ENCODE measurements at places on chromosomes 5 and 9.

DNA sequence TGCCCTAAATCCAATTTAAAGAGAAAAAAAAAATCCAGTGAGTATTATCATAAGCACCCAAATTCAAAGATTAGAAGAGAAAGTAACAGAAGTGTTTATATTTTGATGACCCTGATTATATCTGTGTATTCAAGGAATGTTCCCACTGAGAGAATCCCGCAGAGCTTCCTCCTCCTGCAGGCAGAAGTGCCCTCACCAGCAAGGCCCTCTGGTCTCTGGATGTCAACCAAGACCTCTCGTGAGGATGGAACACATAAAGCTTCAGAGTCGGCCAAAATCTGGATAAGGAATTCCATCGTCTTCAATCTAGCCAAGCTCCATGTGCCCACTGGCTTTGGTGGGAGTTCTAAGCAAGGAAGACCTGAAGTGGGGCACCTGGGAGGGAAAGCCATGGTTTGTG, 18.1 kb downstream of the PTCH1 start:
- no peak for DNase-seq

- DNase-seq = no peak
Observed at GRCh38 chr5:41817625-41818301, 52.5 kb downstream of the OXCT1 start.

- DNase-seq = no peak
Observed at GRCh38 chr5:12095808-12096281, 191.6 kb upstream of the CTNND2 start.

DNA sequence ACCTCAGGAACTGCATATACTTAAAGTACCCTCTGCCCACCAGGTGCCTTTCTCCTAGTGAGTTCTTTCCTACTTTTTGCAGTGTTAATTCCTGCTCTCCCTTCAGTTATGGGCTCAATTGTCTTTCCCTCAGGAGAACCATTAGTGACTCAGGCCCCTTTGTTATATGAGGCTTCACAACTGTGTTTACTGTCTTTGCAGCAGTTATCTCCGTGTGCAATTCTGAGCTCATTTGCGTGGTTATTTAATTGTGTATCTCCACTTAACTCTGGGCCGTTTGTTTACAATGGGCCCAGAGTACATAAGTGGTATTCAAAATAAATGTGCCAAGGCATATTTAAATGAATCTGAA, 9.6 kb downstream of the FBXO38 start:
- DNase-seq = no peak

GRCh38 chr9:108579757-108580439, 275.9 kb downstream of the ACTL7B start:
- peak; percentile 95 for DNase-seq

- DNase-seq = no peak
Observed at GRCh38 chr5:169013846-169014245, 287.1 kb downstream of the SLIT3 start.

DNA sequence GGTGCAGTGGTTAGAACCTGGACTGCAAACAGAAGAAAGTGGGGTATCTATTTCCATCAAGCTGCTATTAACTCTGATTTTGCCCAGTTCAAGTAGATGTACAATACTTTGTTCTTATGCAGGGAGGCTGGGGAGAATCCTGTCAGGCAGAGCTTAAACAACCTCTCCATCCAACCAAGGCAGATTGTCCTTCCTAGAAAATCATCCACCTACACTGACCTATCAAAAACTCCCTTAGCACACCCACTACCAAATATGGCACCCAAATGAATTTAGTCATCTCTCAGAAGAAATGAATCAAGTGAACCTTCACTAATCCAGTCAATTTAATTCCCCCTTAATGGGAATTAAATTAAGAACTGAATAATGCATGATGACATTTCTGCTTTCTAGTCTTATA, 18.4 kb upstream of the HEMGN start:
- no peak for DNase-seq

GRCh38 chr9:122819791-122820489, 8.4 kb downstream of the PDCL start:
- DNase-seq = no peak

DNA sequence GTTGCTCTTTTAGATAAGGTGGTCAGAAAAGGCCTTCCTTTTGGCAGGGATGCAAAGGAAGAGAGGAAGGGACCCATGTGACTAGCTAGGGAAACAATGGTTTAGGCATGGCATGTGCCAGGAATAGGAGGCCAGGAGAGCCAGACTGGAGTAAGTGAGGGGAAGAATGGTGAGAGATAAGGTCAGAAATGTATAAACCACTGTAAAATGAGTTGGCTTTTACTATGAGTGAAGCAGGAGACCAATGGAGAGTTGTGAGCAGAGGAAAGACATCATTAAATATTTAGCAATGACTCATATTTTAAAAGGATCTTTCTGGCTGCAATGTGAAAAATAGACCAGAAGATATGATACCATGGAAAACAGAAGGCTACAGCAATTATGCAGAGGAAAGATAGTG, 50.9 kb downstream of the AP3B1 start:
- DNase-seq = no peak

DNA sequence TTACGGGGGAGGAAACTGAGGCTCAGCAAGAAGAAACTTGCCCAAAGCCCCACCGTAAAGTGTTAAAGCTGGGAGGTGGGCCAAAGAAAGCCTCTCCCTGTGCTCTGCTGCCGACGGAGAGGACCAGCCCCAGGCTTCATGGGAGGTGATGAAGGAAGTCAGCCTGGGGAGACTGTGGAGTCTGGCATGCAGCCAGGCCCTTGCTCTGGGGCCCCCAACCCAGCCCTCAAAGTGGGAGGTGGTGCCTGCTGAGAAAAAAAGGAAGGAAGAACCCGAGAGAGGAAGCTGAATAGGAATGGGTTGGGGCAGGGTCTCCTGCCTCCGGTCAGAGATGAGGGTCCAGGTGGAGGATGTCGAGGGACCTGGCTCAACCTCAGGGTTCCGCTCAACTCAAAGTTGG, 3.8 kb downstream of the RNF44 start:
- no peak for DNase-seq

GRCh38 chr5:71752441-71753190, 33.5 kb downstream of the CARTPT start:
- DNase-seq = no peak

- no peak for DNase-seq
Observed at GRCh38 chr9:138051586-138052321, 174.2 kb downstream of the CACNA1B start.

DNA sequence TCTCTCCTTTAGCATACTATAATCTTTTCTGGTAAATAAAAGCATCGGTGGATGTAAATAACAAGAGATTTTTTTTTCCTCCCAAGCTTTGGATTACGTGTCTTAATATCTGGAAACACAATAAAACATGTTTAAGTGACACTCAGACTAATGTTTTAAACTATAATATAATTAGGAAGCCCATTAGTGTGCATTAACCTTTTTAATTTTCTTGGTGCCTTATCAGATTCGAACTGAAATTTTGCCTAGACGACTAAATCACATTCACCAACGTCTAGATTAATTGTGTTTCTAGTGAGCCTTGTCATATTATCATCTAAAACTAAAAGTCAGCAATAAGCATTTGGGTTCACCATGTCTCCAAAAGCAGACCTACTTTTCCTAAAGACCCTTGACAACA, 110.2 kb downstream of the CDH6 start:
- DNase-seq = no peak

DNA sequence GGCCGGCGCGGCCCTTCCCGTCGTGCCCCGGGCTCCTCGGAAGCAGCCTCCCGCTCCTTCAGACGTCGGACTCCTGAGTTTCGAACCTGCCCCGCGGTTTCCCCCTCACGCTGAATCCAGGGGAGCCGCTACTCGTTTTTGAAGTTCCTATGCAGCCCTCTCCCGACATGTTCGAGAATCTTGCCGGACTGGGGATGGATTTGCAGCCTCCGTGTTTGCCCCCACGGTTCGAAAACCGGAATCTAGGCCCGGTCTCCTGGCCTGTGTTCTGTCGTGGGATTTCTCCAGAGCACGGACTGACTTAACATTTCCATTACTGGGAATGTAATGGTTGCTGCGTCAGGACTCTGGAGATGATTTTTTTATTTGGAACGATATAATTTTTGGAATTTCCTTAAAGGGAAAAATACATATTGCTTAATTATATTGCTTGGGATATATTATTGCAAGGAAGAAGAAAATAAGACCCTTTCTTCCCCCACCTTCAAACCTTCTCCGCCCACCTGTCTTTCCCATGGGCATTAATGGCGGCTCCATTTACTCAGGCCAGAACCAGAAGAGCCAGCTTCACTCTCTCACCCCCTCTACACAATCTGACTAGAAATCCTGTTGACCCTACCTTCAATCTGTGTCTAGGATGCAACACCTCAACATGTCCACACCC, 8.5 kb upstream of the MGAT1 start:
- no peak for DNase-seq

DNA sequence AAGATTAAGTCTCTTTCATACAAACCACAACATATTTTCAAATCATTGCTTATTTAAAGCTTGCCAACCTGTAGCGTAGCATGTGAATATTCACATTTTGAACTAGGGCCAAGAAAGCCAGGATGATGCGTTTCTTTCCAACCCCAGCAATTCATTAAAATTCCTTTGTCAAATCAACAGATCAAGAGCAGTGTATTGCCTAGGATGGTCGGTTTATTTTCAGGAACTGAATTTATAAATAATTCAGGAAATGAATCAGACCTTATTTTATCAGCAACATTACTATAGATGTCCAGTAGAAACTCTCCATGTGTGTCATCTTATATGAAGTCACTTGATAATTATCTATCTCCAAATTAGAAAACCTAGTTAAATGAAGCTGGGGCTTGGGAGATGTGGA, 13.2 kb upstream of the AUH start:
- no peak for DNase-seq

DNA sequence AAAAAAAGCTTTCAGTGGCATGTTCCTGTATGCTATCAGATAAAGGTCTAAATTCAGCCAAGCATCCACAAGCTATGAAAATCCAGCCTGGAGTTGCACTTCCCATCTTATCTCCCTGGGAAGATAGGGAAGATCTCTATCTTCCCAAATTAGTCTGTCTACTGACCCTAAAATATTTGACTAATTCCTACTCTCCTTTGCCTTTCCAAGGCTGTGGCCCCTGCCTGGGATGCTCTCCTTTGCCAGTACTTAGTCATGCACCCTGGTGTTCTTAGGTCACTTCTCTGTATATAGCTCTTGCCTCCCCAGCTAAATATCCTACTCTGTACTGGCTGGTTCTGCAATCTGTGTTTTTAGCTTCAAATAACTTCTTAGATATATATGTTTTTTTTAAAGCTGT, 44.0 kb upstream of the PLPP1 start:
- no peak for DNase-seq

DNA sequence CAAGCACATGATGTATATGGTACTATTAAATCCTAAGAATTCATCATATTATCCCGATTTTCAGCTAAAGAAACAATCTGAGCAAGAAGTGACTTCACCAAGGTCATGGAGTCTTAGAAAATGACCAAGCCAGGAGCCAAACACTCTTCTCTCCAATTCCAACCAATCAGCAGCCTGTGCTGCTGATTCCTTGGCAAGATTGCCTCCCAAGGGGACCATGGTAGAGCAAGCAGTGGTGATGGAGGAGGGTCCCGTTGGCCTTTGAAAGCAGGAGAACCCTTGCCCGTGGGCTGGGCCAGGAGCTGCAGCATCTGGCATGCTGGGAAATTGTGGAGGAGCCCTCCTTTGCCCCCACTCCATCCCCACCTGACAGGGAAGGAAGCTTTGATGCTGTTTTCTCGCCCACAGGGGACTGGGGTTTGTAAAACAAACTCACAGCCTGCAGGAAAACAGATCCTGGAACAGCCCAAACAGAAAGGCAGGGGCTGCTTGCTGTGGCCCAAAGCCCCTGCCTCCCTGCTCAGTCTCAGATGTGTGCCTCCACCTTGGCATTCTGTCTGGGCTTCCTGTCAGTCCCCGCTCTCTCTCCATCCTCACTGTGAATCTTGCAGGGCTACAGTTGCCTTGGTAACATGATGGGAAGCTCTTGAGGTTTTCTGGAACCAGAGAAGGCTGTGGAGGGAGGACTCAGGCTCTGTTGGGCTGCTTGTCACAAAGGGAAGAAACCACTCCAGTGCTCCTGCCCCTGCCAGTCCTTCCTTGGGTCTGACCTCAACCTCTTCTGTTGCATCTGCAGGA, 70.8 kb upstream of the HSPA9 start:
- DNase-seq = no peak

GRCh38 chr5:112883192-112883591, 22.1 kb downstream of the SRP19 start:
- DNase-seq = no peak

GRCh38 chr9:29648601-29649000, 2075.3 kb upstream of the C9orf72 start:
- DNase-seq = no peak

- DNase-seq = no peak
Observed at GRCh38 chr5:116378777-116379121, 195.9 kb downstream of the SEMA6A start.

DNA sequence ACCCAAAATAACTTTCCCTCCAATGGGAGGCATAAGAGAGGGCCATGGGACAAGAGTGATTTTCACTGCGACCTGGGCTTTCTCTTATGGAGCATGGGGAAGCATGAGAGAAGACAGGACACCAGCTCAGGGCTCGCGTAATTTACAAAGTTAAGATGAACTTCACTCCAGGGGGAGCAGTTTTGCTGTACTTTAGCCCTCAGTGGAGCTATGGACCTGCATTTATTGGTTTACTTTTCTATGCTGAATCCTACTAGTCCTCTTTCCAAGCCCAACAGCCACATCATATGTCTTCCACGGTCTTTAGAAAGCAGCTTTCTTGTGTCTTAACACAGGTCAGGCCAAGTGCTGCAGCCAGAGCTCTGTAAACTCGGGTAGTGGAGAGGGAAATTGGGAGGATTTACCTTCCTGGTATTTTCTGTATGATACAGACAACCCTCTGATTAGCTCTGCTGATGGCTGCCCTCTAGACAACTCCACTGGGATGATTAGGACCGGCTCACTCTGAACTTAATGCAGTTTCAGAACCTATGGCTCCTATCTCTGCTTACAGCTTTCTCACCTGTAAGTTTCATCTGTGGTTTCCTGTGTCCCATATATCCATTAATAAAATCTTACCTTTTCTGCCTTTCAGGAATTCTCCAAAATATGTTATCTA, 581.0 kb upstream of the RORB start:
- no peak for DNase-seq

- no peak for DNase-seq
Observed at GRCh38 chr5:131913603-131914002, 31.9 kb downstream of the MEIKIN start.

DNA sequence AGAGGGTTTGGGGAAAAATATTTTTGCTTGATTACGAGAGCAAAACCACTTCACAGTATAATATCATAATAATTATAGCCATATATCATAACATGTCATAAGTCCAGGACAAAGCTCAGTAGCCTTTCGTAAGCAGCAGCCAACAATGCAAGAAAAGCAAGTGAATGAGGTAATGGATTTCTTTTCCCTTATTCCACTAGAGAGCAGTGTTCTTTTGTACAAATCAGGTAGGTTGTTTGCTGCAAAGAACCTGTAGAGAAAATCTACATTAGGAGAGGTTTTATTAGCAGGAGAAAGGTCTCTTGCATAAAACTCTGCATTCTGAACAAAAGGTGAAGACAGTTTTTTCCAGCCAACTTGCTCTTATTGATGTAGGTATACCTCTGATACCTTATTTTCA, 1033.4 kb downstream of the TLE4 start:
- no peak for DNase-seq

Data from HCT116 (cell line).